Stimulated activated CD8-positive, alpha-beta memory T cell treated with anti-CD3 and anti-CD28 coated beads, Interleukin-7, amount 100 ng/mL, for 1 hour (primary cell): ENCODE measurements at places on chromosomes 13 and 19.

GRCh38 chr13:76503291-76503690, 382.9 kb downstream of the KCTD12 start:
- DNase-seq = no peak

DNA sequence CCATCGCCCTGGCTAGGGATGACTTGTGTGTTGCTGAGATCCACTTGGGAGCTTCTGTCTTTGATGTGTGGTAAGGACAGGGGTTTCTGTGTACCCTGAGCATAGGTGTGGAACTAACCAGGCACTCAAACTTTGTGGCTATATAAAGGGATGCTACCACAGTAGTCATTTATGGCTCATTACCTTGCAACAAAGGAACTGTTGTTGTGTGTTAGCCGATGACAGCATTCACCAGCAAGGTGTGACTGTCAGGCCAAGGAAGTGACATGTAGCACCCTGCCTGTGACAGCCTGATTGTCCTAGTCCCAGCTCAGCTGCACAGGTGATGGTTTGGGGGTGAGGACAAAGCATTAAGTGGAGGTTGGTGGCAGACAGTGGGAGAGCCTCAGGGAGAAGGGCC, 73.6 kb downstream of the COG3 start:
- DNase-seq = no peak

DNA sequence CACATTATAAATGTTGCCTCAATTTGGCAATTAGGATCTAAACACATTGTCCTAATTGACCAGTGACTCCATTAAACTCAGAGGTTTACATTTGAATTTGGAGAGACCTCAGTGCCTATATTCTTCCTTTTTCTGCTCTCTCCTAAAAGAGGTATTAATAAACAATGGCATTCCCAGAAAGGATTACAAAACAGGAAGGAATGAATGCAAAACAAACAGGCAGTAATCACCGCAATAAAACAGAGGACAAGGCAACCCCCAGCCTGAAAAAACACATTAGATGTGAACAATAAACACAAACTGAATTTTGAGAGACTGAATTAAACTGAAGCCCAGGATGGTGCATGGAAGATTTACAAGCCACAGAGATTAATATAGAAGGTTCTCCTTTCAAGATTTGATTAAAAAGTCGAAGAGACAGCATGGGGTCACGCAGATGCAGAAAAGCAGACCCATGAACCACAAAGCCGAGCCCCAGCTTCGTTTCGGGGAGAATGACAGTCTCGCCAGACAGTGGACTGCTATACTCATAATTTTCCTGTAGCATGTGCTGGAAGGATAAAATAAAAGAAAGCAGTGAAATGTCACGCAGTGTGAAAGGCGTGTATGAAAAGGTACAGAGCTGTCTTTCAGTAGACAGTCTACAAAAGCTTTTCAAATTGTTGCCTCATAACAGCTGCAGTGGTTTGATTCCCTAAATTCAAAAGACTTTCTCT, 503.0 kb downstream of the LIG4 start:
- DNase-seq = no peak

DNA sequence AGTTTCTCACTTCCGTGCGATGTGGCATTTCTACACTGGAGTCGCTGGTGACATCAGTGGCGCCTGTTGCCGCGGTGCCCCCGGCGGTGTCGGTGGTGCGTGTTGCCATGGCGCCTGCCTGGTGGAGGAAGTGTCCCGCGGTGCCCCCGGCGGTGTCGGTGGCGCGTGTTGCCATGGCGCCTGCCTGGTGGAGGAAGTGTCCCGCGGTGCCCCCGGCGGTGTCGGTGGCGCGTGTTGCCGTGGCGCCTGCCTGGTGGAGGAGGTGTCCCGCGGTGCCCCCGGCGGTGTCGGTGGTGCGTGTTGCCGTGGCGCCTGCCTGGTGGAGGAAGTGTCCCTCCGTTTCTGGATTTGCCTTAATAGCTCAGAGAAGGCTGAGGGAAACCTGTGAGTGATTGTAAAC, 127.6 kb downstream of the KDM4B start:
- DNase-seq = no peak

GRCh38 chr19:44951179-44952159, 3.7 kb upstream of the CLPTM1 start:
- peak; percentile 35 for DNase-seq

- no peak for DNase-seq
Observed at GRCh38 chr13:41811588-41812021, 149.3 kb downstream of the VWA8 start.

GRCh38 chr19:13788991-13789390, 6.3 kb upstream of the ZSWIM4 start:
- no peak for DNase-seq

DNA sequence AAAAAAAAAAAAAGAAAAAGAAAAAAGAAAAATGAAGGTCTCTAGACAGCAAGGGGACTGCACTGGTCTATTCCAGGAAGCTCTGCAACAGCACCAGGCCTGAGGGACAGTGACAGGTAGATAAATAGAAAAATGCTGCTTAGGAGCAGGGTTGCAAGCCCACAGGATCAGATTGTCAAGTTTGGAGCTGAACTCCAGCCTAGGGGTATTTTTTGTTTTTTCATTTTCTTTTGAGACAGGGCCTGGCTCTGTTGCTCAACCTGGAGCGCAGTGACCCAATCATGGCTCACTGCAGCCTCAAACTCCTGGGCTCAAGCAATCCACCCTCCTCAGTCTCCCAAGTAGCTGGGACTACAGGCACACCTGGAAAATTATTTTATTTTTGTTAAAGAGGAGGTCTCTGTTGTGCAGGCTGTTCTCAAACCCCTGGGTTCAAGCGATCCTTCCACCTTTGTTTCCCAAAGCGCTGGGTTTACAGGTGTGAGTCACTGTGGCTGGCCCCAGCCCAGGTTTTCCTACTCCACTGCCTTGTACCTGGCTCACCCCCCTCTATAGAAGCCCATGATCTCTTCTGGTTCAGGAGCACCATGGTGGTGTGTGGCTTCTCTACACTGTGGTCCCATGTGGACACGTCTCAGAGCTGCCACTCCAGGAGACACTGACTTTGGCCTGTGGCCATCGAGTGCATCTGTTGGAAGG, 23.9 kb downstream of the POP4 start:
- no peak for DNase-seq

- DNase-seq = no peak
Observed at GRCh38 chr19:12513531-12514061, 29.0 kb upstream of the ZNF709 start.

GRCh38 chr13:93320942-93321341, 94.3 kb downstream of the GPC6 start:
- DNase-seq = no peak

DNA sequence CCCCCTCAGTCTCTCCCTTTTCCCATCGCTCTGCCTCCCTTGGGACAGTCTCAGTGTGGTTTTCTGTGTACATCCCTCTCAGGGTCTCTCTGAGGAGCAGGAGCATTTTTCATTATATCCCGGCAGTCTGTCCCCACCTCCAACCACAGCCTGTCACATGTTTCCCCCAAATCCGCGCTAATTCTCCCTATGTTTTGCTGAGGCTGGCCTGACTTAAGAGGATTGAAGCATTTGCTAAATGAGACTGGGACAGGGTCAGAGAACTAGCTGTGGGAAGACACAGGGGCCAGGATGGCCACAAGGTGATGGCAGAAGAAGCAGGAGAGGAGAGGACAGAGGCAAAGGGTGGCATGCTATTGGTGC, 5.5 kb downstream of the TPRX1 start:
- no peak for DNase-seq

DNA sequence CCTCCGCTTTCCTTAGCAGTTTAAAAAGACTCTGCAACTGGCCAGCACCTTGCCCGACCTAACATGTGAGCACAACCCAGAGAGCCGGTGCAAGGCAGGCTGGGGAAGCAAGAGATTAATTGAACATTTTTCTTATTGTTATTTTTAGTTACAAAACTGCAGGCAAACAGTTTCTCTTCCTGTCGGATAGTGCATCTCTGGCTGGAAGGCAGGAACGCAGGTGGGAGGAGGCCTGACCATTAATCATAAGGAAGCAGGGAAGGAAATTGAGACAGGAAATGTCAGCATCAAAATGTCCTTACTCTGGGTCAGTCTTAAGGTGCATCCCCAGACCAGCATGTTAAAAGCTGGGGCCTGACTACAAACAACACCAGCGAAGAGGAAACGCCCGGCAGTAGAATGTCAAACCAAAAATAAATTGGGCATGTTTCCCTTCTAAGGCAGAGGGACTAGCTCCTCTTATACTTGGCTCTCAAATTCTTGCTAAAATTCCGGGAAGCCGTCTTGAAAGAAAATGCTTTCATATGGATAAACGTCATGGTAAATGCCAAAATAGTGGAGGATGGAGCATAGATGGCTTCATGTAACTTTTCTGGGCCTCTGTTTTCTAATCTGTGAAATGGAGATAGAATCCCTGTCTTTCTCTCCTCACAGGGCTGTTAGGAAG, 226.8 kb downstream of the RAP2A start:
- no peak for DNase-seq

DNA sequence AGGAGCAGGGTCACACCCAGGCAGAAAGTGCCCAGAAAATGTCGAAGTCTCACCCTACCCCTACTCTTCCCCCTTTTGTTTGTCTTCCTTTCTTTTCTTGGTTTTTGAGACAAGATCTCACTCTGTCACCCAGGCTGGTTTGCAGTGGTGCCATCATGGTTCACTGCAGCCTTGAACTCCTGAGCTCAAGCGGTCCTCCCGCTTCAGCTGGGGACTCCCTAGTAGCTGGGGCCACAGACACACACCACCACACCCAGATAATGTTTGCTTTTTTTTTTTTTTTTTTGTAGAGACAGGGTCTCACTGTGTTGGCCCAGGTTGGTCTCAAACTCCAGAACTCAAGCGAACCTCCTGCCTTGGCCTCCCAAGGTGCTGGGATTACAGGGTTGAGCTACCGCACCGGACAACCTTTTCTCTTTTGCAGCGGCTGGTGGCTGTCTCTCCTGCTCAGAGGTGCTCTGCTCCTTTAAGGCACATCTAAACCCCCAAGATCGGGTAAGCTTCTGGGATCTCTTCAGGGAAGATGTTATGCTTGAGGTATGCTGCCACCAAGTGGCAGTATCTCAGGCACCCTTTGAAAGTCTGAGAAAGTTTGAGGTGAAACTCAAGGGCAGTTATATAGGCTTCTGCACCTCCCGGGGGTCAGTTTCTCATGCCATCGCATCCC, 22.4 kb upstream of the EBI3 start:
- no peak for DNase-seq

DNA sequence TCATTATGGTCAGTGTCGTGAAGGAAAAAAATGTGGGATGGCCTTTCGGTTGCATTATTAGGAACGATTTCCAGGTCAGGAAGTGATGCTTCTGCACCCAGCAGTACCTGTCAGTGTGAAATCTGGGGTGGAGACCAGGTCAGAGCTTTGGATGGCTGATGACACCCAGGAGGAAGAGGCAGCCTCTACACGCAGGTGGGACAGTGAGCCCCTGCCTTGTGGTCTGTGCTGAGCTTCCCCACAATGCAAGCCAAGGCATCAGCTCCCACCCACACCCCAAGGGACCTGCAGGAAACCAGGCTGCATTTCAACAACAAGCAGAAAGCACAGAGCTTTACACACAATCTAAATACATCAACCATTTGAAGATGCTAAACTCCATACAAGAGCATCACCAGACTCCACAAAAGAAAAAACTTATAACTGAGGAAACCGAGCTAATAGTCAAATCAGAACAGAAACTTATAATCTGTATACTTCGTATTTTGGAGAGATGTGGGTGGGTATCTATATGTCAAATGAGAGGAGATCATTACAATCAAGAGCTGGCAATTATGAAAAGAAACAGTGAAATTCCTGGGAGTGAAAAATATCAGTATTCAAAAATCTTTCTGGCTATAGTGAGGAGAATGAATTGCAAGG, 130.1 kb downstream of the ZDHHC20 start:
- DNase-seq = no peak

DNA sequence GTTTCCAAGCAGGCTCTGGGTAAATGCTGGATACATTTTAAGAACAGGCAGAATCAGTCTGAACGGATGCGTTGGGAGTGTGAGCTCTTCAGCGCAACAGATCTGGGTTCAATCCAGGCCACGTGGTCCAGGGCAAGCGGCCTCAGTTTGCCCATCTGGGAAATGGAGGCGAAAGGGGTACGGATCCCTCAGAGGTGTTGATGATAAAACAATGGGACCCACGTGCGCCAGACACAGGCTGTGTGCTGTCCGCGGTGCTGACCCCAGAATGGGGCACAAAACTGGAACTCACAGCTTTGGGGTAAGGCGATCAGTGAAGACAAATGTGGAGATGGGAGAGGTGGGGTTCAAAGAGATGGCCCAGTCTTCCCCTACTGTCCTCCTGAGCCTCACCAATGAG, 13.1 kb upstream of the PDE4C start:
- no peak for DNase-seq

DNA sequence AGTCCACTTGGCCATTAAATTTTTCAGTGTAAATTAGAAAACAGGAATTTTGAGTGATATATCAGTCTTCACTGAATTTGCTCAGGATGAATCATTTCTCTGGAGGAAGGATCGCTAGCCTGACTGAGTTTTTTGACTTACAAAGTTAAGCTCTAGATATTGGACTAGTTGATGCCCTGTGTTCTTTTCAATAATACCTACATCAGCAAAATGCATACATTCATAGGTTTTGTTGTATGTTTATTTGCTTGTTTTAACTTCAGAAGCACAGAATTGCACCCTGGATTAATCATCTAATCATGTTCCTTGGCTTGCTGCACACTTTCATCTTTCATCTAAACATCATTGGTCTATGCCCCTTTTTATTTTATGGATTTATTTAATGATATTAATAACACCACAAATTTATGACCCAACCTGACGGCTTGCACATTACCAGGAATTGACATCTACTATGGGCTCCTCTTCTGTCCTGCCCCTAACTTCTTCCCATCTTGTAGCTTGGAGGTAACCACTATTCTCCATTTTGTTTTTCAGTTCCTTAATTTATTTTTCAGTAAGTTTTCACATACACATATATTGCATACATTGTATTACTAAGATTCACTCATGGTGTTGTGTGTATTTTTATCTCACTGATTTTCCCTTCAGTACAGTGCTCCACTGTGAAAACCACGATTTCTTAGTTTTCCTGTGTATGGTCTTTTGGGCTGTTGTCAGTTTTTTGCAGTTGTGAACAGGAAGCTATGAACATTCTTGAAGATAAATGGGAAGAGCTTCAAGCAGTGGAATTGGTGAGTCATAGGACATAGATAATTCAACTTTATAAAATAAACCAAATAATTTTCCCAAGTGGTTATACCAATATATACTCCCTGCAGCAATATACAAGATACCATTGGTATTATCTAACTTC, 23.3 kb downstream of the COMMD6 start:
- no peak for DNase-seq

- no peak for DNase-seq
Observed at GRCh38 chr13:111061358-111062045, 53.6 kb upstream of the ARHGEF7 start.

DNA sequence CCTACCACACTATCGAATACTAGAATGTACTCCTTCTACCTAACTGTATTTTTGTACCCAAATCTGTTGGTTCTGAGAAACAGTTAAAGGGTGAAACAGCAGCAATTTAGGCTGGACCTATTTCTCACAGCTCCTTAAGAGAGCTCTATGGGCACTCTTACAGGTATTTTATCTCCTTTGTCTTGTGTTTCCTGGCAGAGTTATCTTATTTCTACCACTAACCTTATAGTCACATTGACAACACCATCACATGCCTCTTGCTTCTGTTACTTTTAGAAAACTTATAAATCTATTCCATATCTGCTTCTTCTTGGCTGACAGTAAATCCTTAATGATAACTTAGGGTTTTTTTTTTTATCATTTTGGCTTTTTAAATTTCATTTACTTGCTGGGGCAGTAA, 130.7 kb downstream of the MYO16 start:
- no peak for DNase-seq

GRCh38 chr13:77925616-77926015, 7.0 kb upstream of the EDNRB start:
- DNase-seq = no peak

- DNase-seq = no peak
Observed at GRCh38 chr13:59133903-59134302, 1029.8 kb downstream of the DIAPH3 start.
